ENCODE measurements at places on chromosomes 6 and 20.

- DNase-seq: no peak
These were observed 46.7 kb downstream of the RGS17 start for GRCh38 chr6:153084393-153084792.

DNA sequence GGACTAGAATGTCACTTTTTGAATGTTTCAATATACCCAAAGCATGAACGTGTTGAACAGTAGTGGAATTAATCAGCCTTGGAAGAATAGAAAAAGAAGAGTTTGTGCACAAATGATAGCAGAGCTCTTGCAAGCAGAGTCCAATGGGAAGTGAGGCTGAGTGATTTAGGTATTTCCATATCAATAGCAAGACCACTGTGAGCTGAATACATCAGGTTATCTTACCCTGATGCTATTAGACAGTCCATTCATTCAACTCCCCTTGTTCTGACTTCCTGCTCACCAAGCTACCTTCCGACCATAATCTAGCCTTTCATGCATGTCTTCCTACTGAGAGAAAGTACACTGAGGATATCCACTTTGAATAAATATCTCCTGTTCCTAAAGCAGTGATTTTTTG is 349.2 kb upstream of the RNF217 start:
- DNase-seq: no peak

GRCh38 chr6:70150521-70150920 is 152.4 kb downstream of the COL9A1 start:
- DNase-seq: no peak

GRCh38 chr6:41557335-41557734 is 11.2 kb downstream of the FOXP4 start:
- no peak for DNase-seq

DNA sequence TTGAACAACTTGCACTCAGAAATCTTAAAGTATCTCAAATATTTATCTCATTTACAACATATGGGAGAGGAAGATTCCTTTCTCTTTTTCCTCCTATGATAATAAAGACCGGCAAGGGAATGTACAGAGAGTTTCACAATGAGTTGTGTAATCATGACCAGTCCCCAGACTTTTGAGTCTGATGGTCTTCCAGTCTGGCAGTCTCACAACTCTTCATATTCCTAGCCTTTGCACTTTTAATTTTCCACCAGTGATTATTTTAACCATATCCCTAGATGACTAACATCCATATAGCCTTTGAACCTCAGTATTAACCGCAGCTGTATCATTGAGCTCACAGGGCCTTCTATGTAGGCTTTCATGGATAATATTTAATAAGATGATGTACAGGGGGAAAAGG is 278.5 kb downstream of the KHDC1L start:
- no peak for DNase-seq

- DNase-seq: no peak
These were observed 116.1 kb downstream of the MAN1A1 start for GRCh38 chr6:119233312-119233984.

GRCh38 chr6:21189759-21190158 is 403.8 kb upstream of the SOX4 start:
- DNase-seq: no peak

DNA sequence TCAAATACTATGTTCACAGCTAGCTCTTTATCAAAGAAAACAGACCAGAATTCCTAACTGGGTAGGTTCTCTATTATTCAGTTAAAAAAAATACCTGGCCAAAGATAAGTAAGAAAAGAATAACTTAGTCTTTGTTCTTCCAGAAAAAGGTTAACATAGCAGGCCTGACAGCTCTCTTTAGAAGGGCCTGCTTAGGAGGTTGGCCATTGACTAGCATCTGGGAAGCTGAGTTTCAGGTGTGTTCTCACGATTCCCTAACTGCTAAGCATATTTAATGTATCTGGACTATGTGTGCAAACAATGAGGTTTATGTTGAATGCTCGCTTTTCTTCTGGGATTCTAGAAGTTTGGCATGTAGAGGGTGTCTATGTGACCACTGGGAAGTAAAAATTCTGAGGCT is 618.9 kb downstream of the HACE1 start:
- DNase-seq: no peak

DNA sequence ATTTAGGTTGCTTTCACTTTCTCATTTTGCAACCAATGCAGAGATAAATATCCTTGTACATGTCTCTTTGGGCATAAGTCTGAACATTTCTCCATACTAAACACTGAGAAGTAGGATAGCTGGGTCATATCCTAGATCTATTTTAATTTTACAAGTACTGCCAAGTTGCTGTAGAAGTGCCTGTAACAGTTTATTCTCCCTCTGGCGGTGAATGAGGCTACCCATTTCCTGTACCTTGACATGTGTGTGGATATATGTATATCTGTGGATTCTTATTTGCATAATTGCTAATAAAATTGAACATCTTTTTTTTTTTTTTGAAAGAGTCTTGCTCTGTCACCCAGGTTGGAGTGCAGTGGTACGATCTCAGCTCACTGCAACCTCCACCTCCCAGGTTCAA is 48.0 kb upstream of the PNRC1 start:
- DNase-seq: no peak

GRCh38 chr6:112218563-112218962 is 35.8 kb downstream of the LAMA4 start:
- DNase-seq: no peak

Data from activated CD8-positive, alpha-beta memory T cell treated with anti-CD3 and anti-CD28 coated beads for 1 hour (primary cell).